ENCODE measurements at places on chromosomes 1 and 21.
A peak's percentile ranks its signal among the peaks of the same experiment; 100 is the strongest.

- DNase-seq, result no peak
These were observed 31.7 kb downstream of the SLC35A3 start for GRCh38 chr1:100001462-100001861.

DNA sequence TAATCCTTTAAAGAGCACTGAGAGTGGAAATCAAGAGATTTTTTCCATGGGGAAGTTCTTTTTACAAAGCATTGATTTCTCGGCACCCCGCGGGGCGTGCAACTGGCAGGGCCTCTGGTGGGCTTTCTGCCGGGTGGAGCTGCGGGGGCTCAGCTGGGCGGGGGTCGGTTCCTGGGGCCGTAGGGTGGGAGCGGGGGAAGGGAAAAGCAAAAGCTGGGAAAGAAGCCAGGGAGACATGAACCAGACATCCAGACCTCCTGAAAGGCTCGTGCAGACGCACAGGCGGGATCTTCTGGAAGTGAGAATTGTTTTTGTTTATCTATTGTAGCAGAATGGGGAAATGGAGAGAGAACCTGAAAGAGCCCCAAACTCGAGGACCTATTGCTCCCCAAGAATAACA lies 235.2 kb downstream of the FAM72C start:
- DNase-seq, result no peak

- DNase-seq, result peak; percentile 58
These were observed 20.1 kb upstream of the COL16A1 start for GRCh38 chr1:31723828-31724359.

GRCh38 chr1:231983588-231984193 lies 357.1 kb downstream of the DISC1 start:
- DNase-seq, result no peak

GRCh38 chr1:174445817-174446216 lies 1.9 kb upstream of the GPR52 start:
- DNase-seq, result no peak

- DNase-seq, result no peak
These were observed 40.4 kb downstream of the LIN9 start for GRCh38 chr1:226268421-226269124.

DNA sequence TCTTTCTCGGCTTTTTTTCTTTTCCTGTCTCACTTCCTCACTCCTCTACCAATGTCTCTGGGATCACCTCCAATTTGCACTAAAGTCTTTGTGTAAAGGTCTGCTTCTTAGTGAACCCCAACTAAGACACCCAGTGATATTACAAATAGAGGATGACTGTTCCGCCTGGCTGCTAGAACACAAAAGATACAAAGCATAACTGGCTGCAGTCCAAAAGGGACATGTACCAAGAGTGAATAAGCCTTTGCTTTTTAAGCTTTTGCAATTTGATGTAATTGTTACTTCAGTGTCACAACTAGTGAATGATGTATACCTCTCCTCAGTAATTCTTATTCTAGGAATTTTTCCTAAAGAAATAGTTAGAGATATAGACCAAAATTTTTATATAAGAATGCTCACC lies 82.8 kb upstream of the BEND5 start:
- no peak for DNase-seq
